ENCODE measurements at places on chromosomes 11 and 22.
A peak's percentile ranks its signal among the peaks of the same experiment; 100 is the strongest.

DNA sequence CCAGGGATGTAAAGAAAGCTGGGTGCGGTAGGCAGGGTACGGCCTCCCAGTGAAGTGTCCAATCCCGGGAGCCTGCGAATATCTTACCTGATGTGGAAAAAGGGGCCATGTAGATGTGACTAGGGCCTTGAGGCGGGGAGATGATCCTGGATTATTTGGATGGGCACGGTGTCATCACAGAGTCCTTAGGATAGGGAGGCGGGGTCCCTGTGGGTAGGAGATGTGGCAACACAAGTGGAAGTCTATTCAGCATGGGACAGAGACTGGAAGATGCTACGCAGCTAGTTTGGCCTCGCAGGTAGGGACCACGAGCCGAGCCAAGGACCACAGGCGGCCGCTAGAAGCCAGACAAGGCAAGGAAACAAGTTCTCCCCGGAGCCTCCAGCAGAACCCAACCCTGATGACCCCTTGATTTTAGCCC, 46.4 kb upstream of the SHANK2 start:
- DNase-seq: no peak

DNA sequence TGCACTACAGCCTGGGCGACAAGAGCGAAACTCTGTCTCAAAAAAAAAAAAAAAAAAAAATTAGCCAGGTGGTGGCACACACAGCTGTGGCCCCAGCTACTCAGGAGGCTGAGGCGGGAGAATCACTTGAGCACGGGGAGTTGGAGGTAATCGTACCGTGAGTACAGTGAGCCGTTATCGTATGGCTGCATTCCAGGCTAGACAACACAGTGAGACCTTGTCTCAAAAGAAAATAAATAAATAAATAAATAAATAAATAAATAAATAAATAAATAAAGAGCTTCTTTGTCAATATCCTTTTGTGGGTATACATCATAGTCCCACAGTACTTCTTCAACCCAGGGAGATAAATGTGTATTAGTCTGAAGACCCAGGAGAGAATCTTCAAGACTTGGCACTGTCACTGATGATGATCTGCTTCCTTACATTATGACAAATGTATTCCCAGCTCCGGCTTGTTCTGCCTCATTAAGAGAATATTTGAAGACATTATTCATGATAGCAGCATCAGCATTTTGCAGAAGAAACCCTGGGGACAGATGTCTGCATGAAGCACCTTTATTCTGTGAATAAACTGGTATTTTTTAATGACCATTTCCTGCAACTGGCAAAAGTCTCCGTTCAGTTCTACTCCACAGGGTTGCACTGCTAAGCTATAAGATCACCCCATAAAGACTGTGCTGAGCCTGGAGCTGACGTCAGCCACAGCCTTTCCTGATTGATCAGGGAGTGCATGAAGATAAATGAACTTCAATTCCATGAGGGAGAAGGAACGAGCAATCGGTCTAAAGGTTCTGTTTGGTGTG, 1.6 kb upstream of the ACY3 start:
- DNase-seq: no peak

DNA sequence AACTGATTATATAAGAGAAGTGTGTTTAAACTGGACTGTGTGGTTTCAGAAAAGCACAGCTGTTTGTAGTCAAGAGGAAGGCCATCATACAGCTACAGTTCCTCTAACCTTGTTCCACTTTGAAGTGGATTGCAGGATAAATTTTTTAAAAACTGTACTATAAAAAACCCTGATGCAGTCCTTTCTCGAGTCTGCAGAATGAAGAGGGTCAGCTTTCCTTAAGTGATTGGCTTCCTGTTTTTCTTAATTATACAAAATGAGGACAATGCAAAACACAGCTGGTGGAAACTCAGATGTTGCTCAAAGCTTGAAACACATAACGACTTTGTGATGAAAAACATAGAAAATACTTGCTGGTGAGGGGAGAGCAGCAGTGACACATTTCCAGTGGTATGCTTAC, 1060.5 kb downstream of the DLG2 start:
- no peak for DNase-seq

DNA sequence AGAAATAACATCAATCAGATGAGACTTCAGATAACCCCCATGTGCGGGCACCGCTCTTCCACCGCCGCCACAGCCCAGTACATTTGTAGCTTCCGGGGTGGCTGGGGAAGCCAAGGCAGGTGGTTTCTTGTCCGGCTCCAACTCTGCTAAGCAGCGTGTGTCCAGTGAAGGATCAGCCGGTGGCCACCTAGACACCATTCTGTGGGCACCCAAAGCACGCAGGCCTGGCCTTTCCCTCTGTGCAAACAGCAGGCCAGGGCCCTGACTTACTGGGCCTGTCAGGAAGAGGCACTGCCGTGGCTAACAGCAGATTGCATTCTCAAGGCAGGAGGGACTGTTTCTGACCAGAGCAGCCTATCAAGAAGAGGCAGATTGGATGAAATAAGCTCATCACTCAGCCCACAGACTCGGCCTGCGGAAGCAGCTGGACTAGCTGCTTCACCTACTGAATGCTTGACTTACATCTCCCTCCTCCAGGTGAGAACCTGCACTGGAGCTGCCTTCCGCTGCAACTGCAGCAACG, 74.8 kb downstream of the ETS1 start:
- DNase-seq: no peak

- DNase-seq: peak; percentile 84
Measured at GRCh38 chr11:28343304-28344233, 235.4 kb downstream of the METTL15 start.

GRCh38 chr22:30675436-30675835, 7.8 kb upstream of the DUSP18 start:
- DNase-seq: no peak

DNA sequence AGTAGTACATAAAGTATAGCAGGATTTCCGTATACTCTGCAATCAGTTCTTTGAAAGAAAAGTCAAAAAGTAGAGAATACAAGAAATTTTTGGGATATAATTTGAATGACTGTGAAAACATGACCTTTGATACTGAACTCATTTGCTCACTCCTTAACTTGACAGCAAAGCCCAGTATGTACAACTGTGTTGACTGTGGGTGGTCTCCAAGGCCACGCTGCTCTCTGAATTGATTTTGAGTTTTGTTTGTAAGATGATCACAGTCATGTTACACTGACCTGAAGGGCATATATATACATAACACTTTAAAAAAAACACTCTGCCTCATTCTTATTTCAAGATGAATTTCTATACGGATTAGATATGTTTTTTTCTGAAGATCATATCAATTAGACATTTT, 9.5 kb upstream of the AMOTL1 start:
- no peak for DNase-seq

DNA sequence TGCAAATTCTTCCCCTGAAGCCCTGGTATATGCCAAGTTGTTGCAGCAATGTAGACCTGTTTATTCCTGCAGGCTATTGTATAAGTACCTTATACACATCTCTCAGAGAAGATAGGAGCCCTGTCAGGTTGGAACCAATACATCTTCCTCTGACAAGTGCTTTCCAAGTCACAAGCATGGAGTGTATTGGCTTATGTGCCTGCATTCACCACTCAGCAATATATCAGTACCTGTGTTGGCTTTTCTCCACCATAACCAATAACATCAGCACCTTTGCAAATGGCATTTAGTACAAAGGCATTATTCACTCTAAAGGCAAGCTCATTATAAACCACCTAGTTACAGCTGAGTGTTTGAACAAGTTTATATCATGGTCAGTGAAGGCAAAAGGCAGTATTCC, 611.7 kb upstream of the CNTN5 start:
- no peak for DNase-seq

GRCh38 chr11:80477178-80477577, 1036.3 kb upstream of the TENM4 start:
- DNase-seq: no peak

GRCh38 chr11:30859669-30860068, 273.5 kb upstream of the MPPED2 start:
- no peak for DNase-seq

DNA sequence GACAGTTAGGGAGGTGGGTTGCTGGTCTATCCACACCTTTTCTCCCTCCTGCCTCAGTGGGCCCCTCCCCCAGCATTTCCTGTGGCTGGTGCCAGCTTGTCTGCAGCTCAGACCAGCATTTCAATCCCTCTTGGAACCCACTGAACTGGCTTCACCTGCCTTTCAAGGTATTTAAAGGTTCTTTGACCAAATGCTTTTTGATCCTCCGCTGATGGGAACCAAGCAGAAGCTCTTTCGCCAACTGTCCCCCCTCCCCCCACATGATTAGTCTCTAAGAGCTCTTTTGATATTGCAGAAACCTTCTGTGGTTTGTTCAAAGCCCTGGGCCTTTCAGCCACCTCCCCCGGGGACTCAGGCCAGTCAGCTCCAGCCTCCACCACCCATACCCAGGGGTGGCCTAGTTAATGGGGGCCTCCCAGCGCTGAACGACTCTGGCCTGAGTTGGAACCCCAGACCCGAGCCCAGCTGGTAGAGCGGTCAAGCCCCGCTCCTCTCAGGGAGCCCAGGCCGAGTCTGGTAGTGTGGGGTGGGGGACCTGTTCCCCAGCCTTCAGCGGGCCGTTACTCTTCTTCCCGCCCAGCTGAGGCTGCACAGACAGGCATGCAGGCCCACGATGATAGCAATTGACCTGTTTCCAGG, 6.0 kb upstream of the SYT7 start:
- no peak for DNase-seq

- no peak for DNase-seq
Measured at GRCh38 chr11:38136887-38137286, 1538.9 kb upstream of the RAG2 start.

DNA sequence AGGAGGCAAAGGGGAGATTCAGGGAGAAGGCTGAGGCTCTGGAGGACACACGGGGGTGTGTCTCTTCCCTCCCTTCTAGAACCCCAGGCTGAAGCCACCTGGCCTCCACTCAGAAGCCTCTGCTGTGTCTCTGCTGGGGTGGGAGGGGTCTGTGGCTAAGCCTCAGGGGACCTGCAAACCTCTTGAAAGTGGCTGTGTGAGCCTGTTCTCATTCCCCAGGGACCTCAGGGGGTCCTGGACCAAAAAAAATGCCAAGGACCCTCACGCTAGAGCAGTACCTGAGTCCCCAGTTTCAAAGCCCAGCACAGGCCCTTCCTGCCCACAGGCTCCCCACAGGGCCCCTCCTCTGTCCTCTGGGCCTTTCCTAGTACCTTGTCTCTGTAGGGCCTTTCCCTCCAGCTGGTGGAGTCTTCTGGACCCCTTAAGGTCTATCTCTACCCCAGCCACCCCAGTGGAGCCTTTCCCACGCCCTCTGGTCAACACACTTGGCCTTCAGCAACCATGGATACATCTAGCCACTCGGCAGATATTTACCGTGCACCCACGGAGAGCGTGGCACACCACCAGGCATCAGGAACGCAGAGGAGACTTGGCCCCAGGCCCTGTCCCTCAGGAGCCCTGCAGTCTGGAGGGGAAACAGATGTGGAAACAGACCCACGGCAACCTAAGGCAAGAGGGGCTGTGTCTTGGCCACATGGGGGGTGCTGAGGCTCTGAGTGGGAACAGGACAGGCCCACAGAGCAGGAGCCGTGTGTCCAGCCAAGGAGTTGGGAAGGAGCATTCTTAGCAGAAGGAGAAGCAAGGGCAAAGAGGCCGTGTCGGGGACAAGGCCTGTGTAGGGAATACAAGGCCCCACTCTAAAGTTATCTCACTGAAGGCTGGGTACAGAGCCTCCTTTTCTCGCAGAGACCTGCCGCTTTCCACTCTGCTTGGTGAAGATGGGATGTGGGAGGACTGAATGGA, 18.5 kb downstream of the PLA2G6 start:
- DNase-seq: no peak

DNA sequence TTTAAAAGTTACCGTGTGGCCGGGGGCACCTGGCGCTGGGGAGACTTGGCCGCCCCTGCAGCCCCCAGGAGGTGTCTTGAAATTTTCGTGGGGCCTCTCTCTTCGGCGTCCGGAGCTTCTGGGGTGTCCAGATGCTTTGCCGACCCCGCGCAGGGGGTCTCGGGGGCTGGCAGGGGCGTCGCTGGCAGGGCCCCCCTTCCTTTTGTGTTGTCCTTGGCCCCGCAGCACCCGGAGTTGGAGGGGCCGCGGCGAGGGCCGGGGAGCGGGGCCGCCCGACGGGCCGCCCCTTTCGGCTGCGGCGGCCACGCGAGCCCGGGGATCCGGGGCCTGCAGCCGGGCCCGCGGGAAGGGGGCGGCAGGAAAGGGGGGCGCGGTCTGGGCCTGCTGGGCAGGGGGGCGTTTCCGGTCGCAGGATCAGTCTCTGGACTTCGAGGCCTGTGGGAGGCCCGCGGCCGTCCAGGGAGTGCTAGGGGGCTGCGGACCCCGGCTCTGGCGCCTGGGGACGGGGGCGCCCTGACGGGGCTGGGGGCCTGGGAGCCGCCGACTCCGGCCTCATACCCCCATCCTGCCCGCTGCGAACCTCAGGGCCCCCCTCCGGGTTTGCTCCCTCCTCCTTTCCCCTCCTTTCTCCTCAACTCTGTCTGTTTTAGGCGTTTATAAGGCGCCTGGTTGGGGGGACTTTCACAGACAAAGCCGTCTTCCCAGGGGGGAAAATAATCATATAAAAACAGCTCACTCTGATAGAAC, 869 bp downstream of the ZC3H7B start:
- peak; percentile 55 for DNase-seq

GRCh38 chr11:795634-796564, 2.2 kb downstream of the SLC25A22 start:
- DNase-seq: peak; percentile 92

- DNase-seq: no peak
Measured at GRCh38 chr11:1157645-1158591, at the start of gene MUC5AC. MUC5AC (plus strand) TSS chr11:1157953; CDS start chr11:1158000, 47 bp downstream.

DNA sequence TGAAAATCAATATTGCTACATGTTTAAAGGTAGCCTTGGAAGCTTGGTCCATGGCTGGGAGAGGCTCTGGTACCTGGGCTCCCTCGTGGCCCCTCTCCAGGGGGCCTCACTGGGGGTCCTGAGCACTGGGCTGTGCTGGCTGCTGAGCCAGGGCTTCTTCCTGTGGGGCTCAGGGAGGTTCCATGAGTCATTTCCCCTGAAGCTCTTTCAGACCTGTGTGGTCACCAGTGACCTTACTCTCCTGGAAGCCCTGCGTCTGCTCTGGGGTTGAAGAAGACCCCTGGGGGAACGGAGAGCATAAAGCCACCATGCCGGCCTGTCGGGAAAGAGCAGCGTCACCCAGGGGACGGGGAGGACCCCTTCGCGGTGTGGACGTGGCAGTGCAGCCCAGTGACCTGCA, 389.0 kb downstream of the TBC1D22A start:
- peak; percentile 8 for DNase-seq

- DNase-seq: no peak
Measured at GRCh38 chr22:31895411-31896123, 48.8 kb upstream of the YWHAH start.

DNA sequence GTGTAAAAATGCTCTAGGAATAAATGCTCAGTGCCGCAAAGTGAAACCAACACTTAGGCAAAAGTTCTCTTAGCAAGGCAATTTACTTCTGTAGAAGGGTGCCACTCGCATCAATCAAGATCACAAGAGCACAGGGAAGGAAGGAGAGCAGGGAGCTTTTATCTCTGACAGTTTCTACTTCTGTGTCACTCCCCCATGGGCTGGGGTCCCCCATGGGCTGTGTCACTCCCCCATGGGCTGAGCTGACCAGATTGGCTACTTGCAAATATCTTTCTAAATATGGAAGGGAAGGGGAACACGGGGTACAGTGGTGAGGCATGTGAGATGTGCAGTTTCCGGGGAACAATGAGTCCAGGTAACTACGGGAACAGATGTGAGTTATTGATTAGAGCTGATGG, 397 bp downstream of the OR52N2 start:
- DNase-seq: peak; percentile 2
